WERI-Rb-1 (cell line): ENCODE measurements at places on chromosomes 16 and 17.
A peak's percentile ranks its signal among the peaks of the same experiment; 100 is the strongest.

DNA sequence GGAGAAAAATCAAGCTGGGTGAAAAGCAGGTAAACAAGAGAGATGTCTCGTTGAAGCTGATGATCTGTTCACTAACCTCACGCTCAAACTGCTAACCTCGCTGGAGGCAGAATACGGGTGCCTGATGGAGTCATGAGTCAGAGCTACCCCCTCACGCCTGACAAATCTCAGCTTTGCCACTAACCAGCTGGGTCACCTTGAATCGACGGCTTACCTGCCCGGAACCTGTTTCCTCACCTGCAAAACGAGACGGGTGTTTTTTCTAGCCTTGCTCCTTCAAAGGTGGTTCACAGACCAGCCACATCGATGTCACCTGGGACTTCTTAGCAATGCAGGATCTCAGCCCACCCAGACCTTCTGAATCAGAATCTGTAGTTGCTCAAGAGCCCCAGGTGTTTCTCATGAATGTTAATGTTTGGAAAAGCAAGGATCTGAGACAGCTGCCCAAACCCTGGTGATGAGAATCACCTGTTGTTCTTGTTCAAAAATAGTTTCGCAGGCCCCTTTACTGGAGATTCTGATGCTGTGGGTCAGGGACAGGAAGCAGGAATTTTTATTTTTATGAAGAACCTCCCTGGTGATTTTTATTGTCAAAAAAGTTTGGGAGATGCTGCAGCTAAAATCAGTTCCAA is 56.9 kb downstream of the MARCHF10 start:
- no peak for DNase-seq

- no peak for DNase-seq
Measured at GRCh38 chr16:86727131-86727530, 148.8 kb downstream of the FOXL1 start.

- DNase-seq: no peak
Measured at GRCh38 chr16:81717662-81718189, 61.4 kb upstream of the PLCG2 start.

- no peak for DNase-seq
Measured at GRCh38 chr16:703406-703805, 2.2 kb downstream of the FBXL16 start.

DNA sequence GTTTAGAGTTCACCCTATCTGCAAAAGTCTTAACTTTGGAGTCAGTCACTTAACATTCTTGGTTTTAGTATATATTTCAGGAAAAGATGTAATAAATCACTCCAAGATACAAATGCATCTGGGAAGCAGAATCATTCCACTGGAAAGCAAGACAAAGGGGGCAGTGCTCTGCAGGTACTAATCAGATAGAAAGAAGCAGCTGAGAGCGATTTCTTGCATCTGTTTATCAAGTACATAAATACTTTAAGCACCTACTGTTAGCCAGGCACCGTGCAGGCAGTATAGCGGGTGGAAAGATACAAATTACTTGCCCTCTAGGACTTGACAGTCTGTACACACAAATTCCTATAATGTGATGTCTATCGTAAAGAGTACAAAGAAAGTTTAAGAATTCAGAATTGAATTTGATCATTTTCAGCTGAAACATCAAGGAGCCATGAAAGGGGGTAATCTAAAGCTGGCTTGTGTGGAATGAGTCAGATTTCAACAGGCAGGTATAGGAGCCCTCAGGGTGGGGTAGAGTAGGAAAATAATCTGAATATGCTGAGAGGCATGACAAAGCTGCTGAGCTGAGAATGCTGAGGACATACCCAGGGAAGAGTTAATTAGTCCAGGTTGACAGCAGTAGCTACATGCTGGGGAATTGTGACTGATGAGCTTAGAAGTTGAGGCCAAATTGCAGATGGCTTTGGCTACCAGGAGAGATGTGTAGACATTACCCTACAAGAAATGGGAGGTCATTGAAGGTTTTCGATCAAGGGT is 110.2 kb downstream of the CA10 start:
- DNase-seq: no peak

- DNase-seq: no peak
Measured at GRCh38 chr16:49596648-49597291, 223.2 kb downstream of the C16orf78 start.

DNA sequence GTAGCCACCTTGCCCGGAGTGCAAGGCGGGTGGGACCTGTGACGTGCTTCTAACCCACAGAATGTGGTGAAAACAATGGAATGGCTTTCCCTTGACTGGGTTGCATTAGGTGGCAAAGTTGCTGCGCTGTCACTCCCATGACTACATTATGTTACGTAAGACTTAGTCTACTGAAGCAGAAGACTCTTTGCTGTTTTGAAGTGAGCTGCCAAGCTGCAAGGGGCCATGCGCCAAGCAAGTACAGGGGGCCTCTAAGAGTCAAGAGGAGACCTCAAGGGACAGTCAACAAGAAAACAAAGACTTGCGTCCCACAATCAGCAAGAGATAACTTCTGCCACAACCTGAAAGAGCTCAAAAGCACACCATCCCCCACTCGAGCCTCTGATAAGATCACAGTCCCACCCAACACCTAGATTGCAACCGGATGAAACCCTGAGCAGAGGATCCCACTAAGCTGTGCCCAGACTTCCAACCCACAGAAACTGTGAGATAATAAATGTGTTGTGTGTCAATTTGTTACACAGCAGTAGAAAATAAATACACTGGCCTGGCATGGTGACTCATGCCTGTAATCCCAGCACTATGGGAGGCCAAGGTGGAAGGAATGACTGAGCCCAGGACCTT is 16.5 kb downstream of the ANKRD11 start:
- no peak for DNase-seq

GRCh38 chr16:75632857-75633256 is 9.8 kb upstream of the ADAT1 start:
- no peak for DNase-seq

- peak; percentile 61 for DNase-seq
Measured at GRCh38 chr17:66750781-66751543, 84.0 kb upstream of the CACNG5 start.

- no peak for DNase-seq
Measured at GRCh38 chr17:49739641-49740271, 24.2 kb downstream of the FAM117A start.

GRCh38 chr17:34067011-34067410 is 188.1 kb upstream of the CCL2 start:
- DNase-seq: no peak

GRCh38 chr16:9541723-9542122 is 450.3 kb downstream of the HAPSTR1 start:
- DNase-seq: no peak

GRCh38 chr16:12559714-12560113 is 244.0 kb downstream of the CPPED1 start:
- DNase-seq: no peak

DNA sequence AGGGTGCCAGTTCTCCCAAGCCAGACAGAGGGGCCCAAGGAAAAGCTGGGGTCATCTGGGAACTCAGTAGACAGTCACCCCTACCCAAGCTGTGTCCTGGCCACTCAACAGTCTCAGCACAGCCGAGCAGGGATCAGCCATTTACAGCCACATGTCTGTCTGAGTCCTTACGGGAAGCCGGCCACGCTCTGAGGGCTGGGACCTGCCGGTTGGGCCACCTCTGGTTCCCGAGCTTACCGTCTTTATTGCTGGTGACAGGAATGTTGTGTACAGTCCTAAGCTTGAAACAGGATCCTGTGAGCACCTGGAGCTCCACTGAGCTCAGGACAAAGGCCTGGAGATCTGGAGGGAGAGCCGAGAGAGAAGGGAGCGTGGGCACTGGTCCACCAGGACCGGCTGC is 59.8 kb downstream of the TIMM22 start:
- peak; percentile 91 for DNase-seq

GRCh38 chr16:72198021-72198711 is 26.2 kb upstream of the PMFBP1 start:
- no peak for DNase-seq

DNA sequence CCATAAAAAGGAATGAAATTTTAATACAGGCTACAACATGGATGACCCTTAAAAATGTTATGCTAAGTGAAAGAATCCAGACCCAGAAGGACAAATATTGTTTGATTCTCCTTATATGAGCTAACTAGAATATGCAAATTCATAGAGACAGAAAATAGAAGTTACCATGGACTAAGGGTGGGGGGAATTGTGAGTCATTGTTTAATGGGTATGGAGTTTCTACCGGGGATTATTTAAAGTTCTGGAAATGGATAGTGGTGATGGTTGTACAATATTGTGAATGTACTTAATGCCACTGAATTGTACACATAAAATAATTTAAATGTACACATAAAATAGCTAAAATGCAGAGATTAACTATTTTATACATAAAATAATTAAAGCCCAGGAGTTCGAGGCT is 9.2 kb upstream of the MYO18A start:
- DNase-seq: no peak

GRCh38 chr17:17243163-17243562 is 6.2 kb upstream of the FLCN start:
- DNase-seq: no peak

- DNase-seq: no peak
Measured at GRCh38 chr17:65072660-65073071, 16.1 kb upstream of the GNA13 start.

GRCh38 chr16:88967830-88968588 is 9.0 kb downstream of the CBFA2T3 start:
- no peak for DNase-seq

GRCh38 chr16:50102051-50102746 is 36.4 kb downstream of the HEATR3 start:
- no peak for DNase-seq

DNA sequence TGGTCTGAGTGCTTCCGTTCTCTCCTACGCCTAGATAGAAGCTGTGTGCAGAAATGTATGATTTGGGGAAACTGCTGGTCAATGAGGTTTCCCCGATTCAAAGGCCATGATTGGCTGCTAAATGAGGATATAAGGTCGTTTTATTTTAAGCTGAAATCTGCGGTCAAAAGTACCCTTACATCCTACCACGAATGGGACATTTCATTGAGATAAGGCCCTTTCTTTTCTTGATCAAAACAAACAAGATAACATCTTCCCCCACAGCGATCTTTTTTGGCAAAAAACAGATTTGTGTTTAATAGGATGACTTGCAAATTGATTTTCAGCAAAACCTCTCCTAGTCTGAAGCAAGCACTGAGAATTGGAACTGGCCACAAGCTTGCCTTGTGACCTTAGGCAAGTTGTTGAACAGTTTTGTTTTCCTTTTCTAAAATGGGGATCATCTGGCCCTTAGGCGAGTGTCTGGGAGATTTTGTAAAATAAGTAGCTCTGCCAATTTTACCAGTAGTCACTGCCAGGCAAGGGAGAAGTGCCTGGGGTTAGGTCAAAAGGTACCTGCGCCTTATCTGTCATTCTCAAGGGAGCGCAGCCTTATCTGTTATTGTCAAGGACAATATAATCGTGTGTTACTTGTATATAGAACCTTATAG is 635 bp downstream of the SCPEP1 start:
- DNase-seq: no peak

GRCh38 chr17:9446528-9446927 is 129.1 kb downstream of the STX8 start:
- no peak for DNase-seq

DNA sequence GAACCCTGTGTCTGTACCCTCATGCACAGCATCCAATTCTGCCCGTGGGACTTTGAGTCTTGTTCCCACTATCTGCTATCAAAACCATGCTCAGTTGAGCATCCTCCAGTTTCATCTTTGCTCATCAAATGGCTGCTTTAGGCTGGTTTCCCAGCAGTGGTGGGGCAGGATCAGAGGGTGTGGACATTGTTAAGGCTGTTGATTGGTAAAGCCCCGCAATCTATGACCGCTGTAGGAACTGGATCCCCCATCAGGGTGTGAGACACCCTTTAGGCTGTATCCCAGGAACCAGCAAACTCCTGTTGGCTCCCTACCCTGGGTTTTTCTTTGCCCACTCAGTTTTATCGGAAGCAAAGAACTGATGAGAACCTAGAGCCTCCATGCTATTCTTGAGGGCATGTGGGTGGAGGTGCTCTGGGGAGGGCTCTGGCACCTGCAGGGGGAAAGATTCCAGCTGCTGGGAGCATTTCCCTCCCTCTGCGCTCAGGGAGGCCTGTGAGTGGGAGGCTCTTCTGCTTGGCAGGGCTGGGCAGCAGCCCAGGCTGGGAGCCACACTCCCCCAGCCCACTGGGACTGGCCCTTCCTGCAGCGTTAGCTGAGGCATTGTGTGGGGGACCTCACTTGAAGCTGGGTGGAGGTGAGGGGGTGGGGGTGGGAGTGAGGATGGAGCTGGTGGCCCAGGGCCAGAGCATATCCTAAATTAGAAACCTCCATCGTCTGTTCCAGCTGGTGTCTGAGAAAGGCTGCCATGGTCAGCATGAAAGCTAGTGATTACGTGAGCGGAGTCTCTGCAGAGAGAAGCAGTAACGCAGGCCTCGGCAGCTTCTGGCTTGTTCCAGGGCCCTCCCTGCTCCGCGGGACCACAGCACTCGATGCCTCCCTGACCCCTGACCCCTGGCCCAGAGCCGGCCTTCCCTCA is 160.6 kb downstream of the IRF8 start:
- no peak for DNase-seq

- DNase-seq: peak; percentile 83
Measured at GRCh38 chr17:80364091-80364691, 50.8 kb upstream of the ENDOV start.

DNA sequence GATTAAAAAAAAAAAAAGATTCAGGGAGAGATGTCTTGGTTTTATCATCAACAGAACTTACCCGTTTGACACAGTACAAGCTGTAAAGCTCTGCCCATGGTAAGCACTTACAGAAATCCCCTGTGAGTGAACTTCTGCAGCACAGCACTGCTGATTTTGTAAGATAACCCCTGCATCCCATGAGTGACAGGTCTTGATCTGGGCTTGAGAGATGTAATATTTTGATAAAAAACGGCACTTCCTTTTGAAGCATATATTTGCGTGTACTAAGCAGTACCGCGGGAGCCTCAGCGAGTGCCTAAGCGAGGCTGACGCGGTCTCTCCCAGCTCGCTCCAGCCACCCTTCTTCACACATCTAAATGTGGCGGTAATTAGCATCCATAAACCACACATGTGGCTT is 50.5 kb downstream of the IKZF3 start:
- no peak for DNase-seq

DNA sequence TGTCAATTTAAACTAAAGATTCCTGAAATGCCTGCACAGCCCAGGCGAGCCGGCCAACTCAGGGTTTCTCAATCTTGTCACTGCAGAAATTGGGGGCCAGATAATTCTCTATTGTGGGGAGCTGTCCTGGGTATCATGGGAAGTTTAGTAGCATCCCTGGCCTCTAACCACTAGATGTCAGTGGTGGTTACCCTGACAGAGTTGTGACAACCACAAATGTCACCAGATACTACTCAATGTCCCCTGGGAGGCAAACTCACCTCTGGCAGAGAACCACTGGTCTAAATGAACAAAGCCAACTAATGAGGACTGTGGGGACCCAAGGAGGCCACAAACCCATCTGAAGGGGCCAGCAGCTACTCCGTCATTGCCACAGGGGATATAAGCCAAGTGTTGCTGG is 90.9 kb downstream of the MYH11 start:
- DNase-seq: peak; percentile 32

DNA sequence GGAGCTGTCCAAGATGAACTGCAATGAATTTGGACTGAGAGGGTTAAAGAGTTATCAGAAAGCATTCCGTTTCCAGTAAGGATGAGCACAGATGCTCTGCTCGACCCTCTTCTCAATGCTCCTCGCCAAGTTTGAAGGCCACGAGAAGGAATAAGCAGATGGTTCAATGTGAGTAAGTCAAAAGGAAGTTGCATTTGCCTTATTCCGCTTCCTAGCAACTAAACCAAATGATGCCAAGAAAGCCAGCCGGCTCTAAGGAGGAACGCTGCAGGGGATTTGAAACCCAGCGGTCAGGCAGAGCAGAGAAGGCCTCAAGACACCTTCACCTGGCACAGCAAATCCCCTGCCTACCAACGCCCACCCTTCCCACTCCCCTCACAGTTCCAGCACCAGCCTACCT is 52.1 kb upstream of the CNEP1R1 start:
- no peak for DNase-seq
